Fibroblast of villous mesenchyme (primary cell): ENCODE measurements at places on chromosomes 11 and 22. TPM values are rescaled to one million over a fixed set of nuclear protein-coding genes. Genes with fewer than 3 reads are reported as not detected.

GRCh38 chr11:121749691-121750090, 296.9 kb upstream of the SORL1-AS1 start:
- peak; percentile 19 for DNase-seq

Gene C22orf23
- total RNA-seq = 0.32 TPM in 1 of 2 replicates, not detected in the other

Gene LDLRAD3
- 2.6 and 3.9 TPM in 2 replicates for total RNA-seq

Gene OR52A5
- total RNA-seq = not detected in 2 replicates

GRCh38 chr11:75031224-75031753, 42.6 kb downstream of the NEU3 start:
- DNase-seq = peak; percentile 93
